Activated CD4-positive, alpha-beta T cell treated with anti-CD3 and anti-CD28 coated beads for 24 hours (primary cell): ENCODE measurements at places on chromosomes 7 and 10.

GRCh38 chr7:65966146-65966545 lies 15.9 kb downstream of the GUSB start:
- DNase-seq: no peak

GRCh38 chr10:114499116-114499515 lies 94.8 kb upstream of the AFAP1L2 start:
- DNase-seq: no peak

GRCh38 chr7:69109246-69109645 lies 489.0 kb upstream of the AUTS2 start:
- no peak for DNase-seq

DNA sequence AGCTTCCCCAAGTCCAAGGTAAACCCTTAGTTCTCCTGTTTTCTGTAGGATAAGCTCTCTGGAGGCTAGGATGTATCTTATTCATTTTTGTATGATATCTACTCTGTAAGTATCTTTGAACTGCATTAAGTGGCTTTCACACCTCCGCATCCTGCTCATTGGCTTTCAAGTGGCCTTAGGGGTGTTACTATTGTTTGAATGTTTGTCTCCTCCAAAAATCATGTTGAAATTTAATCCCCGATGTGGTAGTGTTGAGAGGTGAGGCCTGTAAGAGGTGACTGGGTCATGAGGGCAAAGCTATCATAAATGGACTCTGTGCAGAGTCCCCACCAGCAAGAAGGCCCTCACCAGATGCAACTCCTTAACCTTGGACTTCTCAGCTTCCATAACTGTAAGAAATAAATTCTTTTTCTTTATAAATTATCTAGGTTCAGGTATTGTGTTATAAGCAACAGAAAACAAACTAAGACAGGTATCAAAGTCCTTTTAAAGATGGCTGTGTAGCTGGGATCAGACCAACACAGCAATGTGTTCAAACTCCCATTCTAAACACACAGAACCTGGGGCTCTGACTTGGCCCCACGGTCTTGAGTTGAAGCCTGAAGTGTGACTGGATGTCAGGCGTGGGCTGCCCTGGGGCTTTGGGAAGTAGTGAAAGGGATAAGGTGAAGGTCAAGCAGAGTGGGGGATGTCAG lies 25.9 kb downstream of the TBXAS1 start:
- DNase-seq: no peak

- DNase-seq: no peak
Measured at GRCh38 chr10:99467236-99467999, 37.0 kb upstream of the GOT1 start.

- DNase-seq: no peak
Measured at GRCh38 chr7:4091767-4092166, 590.3 kb upstream of the FOXK1 start.

- no peak for DNase-seq
Measured at GRCh38 chr10:50280049-50280841, 28.9 kb upstream of the ASAH2 start.

GRCh38 chr10:814536-815302 lies 116.8 kb downstream of the LARP4B start:
- no peak for DNase-seq

GRCh38 chr7:134701272-134701671 lies 54.6 kb downstream of the BPGM start:
- DNase-seq: no peak

GRCh38 chr10:20817116-20817515 lies 80.0 kb downstream of the NEBL start:
- DNase-seq: no peak

DNA sequence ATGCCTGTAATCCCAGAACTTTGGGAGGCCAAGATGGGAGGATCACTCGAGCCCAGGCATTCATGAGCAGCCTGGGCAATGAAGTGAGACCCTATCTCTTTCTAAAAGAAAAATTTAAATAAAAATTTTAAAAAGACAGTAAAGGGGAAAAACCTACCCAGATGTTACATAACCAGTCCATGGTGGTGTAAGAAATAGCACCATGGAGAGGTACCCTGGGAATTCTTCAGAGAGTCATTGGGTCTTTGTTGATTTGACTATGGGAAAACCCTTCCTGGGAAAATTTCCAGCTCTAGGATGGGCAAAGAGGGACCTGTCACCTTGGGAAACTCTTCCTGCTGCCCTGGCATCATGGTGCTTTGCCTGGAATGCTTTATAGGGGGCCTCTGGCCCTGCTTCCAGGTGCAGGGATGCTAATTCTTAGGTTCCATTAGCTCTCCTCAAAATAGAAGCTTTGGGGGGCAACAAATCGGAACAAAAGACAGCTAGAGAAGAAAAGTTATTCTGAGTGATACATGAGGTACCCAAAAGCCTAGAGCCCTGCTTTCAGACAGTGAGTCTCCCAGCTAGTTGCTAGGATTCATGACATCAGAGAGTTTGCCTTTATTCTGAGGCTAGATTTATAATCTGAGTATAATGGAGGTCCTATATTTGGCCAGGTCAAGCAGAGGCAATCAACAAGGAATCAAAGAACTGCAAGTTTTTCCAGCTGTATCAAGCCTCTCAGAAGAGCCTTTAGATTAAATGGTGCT lies 10.1 kb downstream of the CCDC136 start:
- DNase-seq: no peak

DNA sequence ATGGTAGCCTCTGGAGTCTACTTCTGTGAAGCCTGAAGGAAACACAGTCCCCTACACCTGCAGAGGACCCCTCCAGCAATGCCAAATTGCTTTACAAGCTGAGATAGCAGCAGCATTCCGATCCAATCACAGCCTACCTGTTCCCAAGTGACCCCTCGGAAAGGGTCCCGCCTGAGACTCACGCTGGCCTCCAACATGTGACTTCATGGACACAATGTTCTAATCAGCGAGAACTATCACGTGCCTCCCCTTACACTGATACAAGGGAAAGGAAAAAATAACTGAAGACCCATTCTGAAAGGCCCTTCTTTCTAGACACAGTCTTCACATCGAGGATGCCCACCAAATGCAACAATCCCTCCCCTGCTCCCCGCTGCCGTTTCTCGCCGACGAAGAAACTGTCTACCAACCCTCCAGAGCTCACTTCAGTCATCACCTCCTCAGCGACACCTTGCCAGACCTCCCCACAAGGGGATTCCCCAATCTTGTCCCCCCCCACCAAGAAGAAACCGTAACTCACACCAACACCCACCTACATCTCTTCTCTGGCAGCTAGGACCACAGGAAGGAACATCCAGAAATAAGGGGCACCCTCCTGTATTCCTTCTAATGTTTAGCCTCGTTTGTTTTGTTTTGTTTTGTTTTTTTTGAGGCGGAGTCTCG lies 1.8 kb downstream of the SNX8 start:
- DNase-seq: no peak
